Activated CD4-positive, alpha-beta T cell treated with anti-CD3 and anti-CD28 coated beads for 36 hours (primary cell): ENCODE measurements at places on chromosomes 4 and X. TPM values are rescaled to one million over a fixed set of nuclear protein-coding genes. Genes with fewer than 3 reads are reported as not detected.

DNA sequence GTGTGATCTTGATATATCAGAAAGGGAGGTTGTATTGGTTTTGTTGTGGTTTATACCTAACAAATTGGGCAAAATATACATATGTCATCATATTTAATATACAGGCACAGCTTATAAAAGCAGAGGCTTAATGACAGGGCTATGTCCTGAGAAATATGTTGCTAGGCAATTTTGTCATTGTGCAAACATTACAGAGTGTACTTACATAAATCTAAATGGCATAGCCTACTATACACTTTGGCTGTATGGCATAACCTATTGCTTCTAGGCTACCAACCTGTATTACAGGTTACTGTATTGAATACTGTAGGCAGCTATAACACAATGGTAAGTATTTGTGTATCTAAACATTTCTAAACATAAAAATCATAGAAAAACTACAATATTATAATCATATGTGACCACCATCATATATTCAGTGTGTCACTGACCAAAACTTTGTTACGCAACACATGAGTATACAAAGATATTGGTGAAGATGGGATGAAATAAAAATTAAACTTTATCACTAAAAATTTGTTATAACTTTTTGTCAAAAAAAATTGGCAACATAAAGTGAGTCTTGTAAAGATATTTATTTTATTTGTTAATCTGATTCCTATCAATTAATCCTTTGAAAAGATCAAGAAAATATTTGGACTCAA lies 414.0 kb upstream of the HS3ST1 start:
- no peak for DNase-seq

DNA sequence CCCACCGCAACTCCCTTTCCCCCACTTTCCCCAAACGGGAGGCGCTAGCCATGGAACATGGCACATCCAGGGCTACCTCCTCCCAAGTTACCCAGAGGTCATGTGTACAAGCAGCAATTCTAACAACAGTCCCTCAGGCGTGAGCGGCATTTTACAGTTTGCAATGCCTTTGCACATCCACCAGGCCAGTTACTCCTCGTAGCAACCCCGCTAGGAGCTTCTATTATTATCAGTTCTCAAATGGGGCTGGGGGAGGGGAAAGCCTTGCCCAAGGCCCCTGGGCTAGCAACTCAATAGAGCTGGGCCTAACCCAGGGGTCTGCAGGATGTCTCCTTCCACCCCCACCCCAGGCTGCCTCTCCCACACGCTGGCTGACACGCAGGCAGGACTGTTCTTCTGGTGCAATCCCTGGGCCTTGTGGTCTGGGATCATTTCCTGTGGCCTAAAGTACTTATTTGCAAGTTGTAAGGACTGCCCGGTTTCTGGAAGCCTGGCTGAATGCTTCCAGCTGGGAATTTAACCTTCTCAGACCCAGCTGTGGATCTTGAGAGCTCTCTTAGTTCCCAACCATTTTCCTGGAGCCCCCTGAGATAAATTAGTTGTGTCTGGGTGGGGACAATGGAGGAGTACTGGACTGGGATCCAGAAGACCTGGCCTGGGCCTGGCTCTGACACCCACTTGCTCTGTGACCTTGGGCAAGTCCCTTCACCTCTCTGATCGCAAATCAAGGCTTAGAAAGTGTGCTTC lies 27.7 kb downstream of the PJA1 start:
- DNase-seq: no peak

GRCh38 chrX:115363372-115363771 lies 73.9 kb downstream of the LUZP4 start:
- DNase-seq: no peak

GRCh38 chrX:107723511-107723910 lies 52.1 kb downstream of the TSC22D3 start:
- no peak for DNase-seq

- no peak for DNase-seq
Observed at GRCh38 chrX:24485323-24485722, 20.2 kb downstream of the PDK3 start.

DNA sequence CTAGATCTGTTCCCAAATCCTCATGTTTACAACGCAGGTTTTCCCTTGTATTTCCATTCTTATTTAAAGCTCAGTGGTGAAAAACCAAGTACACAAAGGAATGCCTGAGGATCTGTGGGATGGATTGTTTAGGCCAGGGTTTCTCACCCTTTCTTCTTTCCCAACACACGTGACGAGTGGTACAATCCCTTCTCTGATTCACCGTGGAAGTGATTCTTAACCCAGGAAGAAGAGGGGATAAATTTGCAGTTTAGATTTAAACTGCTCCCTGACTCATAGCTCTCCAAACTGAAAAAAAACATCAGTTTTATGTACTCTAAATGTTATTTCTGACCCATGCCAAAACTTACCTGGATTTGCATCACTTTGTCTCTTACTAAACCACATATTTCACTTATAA lies 17.0 kb downstream of the PAQR3 start:
- DNase-seq: no peak

GRCh38 chrX:136450050-136450830 lies 37.5 kb upstream of the BRS3 start:
- DNase-seq: no peak

- no peak for DNase-seq
Observed at GRCh38 chr4:134178706-134179105, 22.9 kb downstream of the PABPC4L start.

- DNase-seq: no peak
Observed at GRCh38 chrX:71565474-71566041, 12.7 kb upstream of the GCNA start.

- no peak for DNase-seq
Observed at GRCh38 chr4:145452447-145453162, 29.0 kb upstream of the SMAD1 start.

GRCh38 chr4:26732356-26732755 lies 128.3 kb upstream of the STIM2 start:
- DNase-seq: no peak

- no peak for DNase-seq
Observed at GRCh38 chr4:5572114-5572513, 136.2 kb downstream of the EVC2 start.

GRCh38 chrX:11678158-11678557 lies 12.4 kb upstream of the ARHGAP6 start:
- DNase-seq: no peak

DNA sequence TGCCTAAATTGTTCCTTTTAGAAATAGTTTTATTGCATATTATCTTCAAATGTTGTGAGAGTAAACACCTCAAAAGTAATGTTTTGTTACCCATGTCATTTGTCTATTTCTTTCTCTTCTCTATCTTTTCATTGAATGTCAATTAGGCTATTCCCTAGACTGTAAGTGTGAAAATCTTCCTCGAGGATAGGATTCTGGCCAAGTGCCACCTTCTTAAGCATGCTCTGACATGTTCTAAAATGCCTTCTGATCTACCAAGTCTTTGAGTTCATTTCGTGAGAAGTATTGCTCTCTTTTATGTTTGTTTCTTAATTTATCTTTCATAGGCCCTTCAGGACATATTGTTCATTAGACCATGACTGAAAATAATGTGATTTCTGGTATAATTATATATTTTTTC lies 44.1 kb upstream of the TLL1 start:
- no peak for DNase-seq

- DNase-seq: no peak
Observed at GRCh38 chr4:138162259-138162658, 79.9 kb downstream of the SLC7A11 start.

- DNase-seq: no peak
Observed at GRCh38 chrX:64925480-64925879, 50.8 kb downstream of the ZC4H2 start.

DNA sequence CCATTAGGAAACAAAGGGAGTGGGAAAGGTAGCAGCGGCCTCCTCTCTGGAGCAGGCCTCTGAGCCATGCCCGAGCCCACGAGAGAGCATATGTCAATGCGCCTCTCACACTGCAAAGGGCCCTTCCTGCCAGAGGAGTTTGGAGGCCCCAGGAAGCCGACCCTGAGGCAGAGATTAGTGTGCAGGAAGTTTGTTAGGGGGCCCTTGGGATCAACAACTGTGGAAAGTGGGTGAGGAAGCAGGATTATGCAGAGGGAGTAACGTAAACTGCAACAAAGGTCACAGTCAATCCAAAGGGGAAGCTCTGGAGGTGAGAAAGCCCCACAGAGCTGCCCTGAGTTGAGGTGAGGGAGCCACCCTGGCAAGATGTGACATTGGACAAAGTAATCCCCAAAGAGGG lies 17.4 kb downstream of the RTL5 start:
- DNase-seq: no peak

- DNase-seq: no peak
Observed at GRCh38 chrX:18172970-18173369, 47.7 kb downstream of the BEND2 start.

GRCh38 chr4:121706595-121707021 lies 9.8 kb upstream of the ANXA5 start:
- DNase-seq: peak; percentile 78

- DNase-seq: no peak
Observed at GRCh38 chr4:175263537-175263936, 345.4 kb downstream of the ADAM29 start.

GRCh38 chr4:55323375-55323774 lies 22.7 kb upstream of the SRD5A3 start:
- DNase-seq: no peak

DNA sequence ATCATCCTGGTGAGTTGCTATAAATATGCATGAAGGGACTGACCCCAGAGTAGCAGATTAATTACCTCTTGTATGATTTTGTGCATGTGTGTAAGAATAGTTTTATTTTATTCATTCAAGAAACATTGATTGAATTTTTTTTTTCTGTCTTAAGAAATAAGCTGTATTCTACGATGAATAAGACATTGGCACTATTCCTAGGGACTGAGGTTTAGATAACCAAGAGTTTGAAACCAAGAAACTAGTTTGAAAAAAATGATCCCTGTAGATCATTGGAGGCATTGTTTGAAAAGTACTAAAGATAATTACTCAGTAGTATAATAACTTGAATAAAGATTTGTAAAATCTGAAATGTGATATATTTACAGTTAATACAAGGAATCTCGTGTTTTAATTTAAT lies 1086.9 kb downstream of the PCDH7 start:
- DNase-seq: no peak

GRCh38 chr4:53189011-53189410 lies 176.8 kb downstream of the SCFD2 start:
- no peak for DNase-seq

The KLF3 gene
- 6.1 TPM for total RNA-seq

The TIMM17B gene
- 54.2 TPM for total RNA-seq

The WAS gene
- 102 TPM for total RNA-seq

The VCX3A gene
- not detected for total RNA-seq

The RAB41 gene
- not detected for total RNA-seq

The OTUD6A gene
- total RNA-seq: not detected

The PABPC5 gene
- total RNA-seq: not detected

The TEX13C gene
- total RNA-seq: not detected

The IL2RG gene
- total RNA-seq: 278 TPM

The ENAM gene
- total RNA-seq: not detected

The DIAPH2 gene
- 12.4 TPM for total RNA-seq

The MAGEA3 gene
- not detected for total RNA-seq

The CFAP47 gene
- not detected for total RNA-seq

The TLR10 gene
- not detected for total RNA-seq
